Mucosa of gallbladder (tissue), 1 donor: ENCODE measurements at places on chromosomes 7 and 10. TPM values are rescaled to one million over a fixed set of nuclear protein-coding genes. Genes with fewer than 3 reads are reported as not detected.

EBLN1 gene
- total RNA-seq: not detected

CROT gene
- 35.2 TPM for total RNA-seq

LEP gene
- not detected for total RNA-seq

MMRN2 gene
- 17.4 TPM for total RNA-seq

TMEM176B gene
- 304 TPM for total RNA-seq

JAKMIP3 gene
- 1.1 TPM for total RNA-seq

PTPN20 gene
- total RNA-seq: 3.1 TPM

ACBD7 gene
- 0.40 TPM for total RNA-seq

PRKG1 gene
- total RNA-seq: 28.3 TPM

RPEL1 gene
- total RNA-seq: 0.09 TPM

NEUROD6 gene
- total RNA-seq: not detected

STRIP2 gene
- 2.1 TPM for total RNA-seq
